Activated naive CD4-positive, alpha-beta T cell treated with anti-CD3 and anti-CD28 coated beads, Interleukin-2, amount 10 ng/mL, durations not matched to agents 7 days and 5 days (primary cell): ENCODE measurements at places on chromosomes 1 and 21.

DNA sequence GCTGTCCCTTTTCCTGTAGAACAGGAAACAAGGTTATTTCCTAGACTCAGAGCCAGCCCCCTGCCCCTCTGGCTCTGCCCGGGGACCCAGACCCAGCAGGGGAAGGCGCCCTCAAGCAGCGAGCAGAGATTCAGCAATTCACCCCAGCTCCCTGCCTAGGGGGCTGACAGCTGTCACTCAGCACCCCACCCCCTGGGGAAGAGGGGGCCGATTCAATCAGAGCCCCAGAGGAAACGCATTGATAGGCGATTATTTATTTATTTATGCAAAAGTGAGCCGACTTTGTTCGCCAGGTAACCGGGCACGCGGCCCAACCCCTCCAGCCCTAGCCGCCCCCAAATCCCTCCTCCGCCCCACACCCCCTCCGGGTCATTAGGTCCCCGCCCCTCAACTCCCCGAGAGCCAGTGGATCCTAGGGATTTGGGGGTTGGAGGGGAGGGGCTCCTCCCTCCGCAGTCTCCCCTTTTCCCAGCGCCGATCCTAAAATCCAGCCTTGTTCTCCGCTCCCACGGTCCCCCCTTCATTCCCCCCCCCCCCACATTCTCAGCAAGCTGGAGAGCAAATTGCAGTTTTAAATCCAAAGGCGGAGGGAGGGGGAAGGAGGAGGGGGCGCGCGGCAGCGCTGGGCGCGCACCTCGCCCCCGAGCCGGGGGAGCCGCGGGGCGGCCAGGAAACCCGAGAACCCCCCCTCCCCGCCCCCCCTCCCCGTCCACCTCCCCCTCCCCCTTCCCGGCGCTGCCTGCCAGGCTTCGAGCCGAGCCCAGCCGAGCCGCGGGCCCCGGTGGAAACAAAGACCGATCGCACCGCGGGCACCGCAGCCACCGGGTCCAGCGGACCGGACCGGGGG, 1.3 kb downstream of the AHDC1 start:
- DNase-seq: peak; percentile 65

GRCh38 chr1:47474278-47475193, 36.7 kb downstream of the FOXD2 start:
- DNase-seq: no peak

- no peak for DNase-seq
Measured at GRCh38 chr1:100396651-100397050, 44.3 kb downstream of the CDC14A start.

- DNase-seq: peak; percentile 27
Measured at GRCh38 chr1:200306944-200307754, 102.7 kb downstream of the ZNF281 start.

GRCh38 chr1:217021400-217021799, 298.2 kb upstream of the ESRRG start:
- no peak for DNase-seq

DNA sequence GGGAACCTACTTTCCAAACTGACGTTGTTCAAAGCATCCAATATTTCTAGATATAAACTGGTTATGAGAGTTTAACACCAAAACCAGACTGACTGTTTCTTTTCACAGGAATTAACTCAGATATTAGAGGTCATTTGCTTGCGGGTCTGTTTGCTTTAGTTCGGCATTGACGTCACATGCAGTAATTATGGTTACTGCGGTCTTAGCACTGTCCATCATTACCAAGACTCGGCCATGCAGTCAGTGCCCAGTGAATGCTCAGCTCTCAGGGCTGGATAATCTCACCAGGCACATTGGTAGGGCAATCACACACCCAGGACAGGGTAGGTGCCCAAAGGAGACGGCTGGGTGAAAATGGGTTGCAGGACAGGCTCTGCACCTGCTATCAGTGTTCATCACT, 9.9 kb upstream of the F3 start:
- no peak for DNase-seq

DNA sequence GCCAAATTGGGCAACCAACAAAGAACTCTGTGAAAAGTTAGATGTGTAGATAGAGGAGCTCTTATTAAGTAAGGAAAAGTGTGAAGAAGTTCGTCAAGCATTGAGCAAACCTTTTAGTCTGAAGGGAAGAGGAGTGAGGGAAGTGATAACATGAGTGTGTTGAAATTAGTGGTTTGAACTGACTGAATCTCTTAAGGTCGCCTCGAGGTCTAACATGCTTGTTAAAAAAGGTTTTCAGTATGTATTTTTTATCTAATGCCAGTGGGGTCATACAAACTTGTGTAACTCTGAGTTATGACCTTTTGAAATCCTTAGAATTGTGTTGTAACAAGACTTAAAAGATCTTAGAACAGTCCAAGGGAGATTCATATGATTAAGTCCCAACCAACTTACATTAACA, 34.1 kb downstream of the SOAT1 start:
- DNase-seq: no peak

DNA sequence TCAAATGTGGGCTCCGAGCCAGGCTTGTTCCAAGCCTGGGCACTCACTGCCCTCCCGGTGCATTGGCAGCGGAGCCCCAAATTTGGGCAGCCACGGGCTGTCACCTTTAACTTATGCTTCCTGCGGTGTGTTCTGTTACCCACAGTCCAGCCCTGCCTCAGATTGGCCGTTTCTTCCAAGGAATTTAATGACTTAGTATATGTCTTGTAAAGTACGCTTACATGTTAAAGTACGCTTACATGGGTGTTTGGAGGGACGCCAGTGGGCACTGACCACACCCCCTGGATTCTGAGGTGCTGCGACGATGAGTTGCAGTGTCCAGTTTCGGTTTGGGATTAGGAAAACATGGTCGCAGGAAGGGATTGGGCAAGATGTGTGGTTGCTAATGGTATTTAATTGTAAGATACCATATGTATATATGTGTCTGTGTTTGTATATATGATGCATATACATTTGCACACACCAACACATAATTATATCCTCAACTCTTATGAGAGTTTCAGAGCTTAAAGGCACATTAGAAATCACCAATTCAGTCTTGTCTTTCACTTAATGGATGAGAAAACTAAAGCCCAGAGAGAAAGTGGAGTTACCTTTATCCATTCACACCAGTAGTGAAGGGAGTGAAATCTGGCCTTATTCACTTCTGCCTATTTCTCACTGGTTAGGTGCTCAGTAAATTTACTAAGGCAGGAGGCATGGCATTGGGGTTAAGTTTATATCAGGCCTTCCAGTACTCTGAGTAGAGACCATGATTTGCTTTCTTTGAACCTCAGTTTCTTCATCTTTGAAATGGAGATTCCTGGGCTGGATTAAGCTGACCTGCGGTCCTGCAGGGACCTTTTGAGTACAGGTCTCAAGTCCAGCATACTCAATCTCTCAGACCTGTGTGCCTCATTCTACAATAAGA, 1.0 kb downstream of the SMYD2 start:
- no peak for DNase-seq

GRCh38 chr21:14284481-14284880, 68.5 kb downstream of the RBM11 start:
- no peak for DNase-seq

GRCh38 chr1:17440827-17441168, 1.3 kb upstream of the RCC2 start:
- DNase-seq: no peak

DNA sequence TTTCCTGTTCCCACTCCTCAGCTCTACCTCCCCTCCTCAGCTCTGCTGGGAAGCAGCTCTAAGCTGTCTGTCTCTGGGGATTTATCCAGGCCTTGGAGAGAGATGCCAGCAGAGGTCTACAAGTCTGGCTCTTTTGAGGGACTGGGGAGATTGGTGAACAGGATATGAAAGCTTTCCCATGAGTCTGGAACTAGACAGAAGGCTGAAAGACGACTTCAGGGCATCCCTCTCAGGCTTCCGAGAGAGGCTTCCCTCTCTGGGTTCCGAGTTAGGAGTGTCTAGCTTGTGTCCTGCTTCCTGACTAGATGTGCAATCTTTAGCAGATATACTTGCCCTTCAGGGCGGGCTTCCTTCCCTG, 733 bp downstream of the TMEM35B start:
- no peak for DNase-seq

- DNase-seq: no peak
Measured at GRCh38 chr1:62384276-62385005, 52.4 kb upstream of the USP1 start.

- DNase-seq: no peak
Measured at GRCh38 chr1:101064697-101065096, 39.1 kb upstream of the DPH5 start.

- DNase-seq: no peak
Measured at GRCh38 chr1:219666242-219666641, 53.3 kb upstream of the ZC3H11B start.

GRCh38 chr1:2177541-2177940, 17.0 kb downstream of the FAAP20 start:
- no peak for DNase-seq

DNA sequence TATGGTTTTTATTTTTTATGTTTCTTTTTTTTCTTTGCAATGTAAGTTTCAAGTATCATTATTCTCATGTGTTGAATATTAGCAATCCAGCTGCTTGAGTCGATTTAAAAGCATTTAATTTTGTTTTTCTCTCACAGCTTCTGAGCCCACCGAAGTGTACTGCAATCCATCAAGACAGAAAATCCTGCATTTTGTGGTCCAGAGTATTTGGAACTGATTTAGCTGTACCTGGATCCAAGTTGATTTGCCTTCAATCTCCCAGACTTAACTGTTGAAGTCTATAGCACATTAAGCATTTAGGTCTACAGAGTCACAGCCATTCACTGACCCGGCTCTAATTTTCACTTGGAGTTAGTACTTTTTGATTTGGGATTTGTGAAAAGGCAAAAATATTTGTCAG, 622.9 kb upstream of the ADAMTS5 start:
- no peak for DNase-seq

DNA sequence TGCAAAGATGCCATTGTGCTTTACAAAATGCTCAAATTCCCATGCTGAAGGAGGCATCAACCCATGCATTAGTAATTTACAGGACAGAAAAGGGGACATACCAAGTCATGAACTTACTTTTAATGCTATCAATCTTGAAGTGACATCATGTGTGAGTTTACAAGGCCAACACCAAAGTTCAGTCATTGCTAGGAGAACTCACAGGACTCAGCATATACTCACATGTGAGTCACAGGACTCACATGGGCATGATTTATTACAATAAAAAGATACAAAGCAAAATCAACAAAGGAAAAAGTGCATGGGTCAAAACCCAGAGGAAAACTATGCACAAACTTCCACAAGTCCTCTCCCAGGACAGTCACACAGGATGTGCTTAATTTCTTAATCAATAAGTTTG, 1656.0 kb downstream of the MRPL39 start:
- no peak for DNase-seq

DNA sequence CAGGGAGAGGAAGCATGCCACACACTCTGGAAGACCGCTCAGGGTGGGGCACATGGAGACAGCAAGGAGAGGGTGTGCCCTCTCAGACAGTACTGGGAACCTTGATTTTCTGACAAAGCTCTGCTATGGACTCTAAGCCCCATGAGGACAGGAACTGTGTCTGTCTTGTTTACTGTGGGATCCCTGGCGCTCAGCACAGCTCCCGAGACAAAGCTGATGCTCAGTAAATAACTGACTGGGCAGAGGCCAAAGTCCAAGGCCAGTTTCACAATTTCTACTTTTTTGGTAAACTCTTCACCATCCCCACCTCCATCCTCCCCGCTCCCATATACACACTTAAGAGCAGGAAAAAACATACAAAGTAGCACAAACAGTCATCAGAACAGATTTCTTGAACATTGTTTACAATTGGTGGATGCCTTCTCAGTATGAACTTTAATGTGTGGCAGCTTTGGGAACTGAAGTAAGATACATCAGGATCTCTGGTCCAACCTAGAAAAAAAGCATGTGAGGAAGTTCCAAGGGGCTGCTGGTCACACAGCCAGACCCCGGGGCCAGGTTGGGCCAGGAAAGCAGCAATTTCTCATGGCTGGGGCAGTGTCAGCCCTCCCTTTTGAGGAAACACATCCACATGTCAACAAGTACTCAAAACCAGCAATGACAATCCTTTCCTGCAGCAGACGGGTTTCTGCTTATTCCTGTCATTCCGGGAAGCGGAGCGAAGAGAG, 5.6 kb upstream of the AHCYL1 start:
- DNase-seq: no peak

DNA sequence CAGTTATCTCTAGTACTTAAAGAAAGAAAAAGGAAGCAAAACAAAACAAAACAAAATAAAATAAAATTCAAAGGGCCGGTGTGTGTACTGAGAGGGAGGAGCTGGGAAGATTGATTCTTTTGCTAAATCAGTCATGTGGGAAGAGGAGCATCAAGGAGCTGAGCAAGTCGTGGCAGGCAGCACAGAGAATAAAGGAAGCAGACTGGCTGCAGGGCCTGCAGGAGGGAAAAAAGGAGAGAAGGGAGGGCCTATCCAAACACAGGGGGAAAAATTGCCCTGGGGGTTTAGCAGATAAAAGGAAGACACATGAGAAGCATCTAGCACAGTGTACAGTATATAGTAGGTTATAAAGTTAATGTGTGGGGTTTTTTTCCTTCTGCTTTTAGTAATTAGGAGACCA, 27.6 kb downstream of the AGO4 start:
- no peak for DNase-seq

DNA sequence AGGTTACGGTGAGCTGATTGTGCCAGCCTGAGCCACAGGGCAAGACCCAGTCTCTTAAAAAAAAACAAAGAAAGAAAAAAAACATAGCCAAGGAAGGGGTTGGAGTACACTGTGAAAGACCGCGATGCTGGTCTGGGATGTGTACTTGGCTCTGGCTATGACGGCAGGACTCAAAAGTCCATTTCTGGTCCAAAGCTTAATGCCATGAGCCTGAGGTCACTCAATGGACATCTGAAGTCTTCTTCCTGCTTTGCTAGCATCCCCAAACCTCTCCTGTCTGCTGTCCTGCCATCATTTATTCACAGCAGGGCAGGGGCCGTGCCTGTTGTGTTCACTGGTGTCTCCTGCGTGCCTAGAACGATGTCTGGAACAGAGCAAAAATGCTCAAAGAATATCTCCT, 1.5 kb upstream of the ARHGEF10L start:
- DNase-seq: no peak

DNA sequence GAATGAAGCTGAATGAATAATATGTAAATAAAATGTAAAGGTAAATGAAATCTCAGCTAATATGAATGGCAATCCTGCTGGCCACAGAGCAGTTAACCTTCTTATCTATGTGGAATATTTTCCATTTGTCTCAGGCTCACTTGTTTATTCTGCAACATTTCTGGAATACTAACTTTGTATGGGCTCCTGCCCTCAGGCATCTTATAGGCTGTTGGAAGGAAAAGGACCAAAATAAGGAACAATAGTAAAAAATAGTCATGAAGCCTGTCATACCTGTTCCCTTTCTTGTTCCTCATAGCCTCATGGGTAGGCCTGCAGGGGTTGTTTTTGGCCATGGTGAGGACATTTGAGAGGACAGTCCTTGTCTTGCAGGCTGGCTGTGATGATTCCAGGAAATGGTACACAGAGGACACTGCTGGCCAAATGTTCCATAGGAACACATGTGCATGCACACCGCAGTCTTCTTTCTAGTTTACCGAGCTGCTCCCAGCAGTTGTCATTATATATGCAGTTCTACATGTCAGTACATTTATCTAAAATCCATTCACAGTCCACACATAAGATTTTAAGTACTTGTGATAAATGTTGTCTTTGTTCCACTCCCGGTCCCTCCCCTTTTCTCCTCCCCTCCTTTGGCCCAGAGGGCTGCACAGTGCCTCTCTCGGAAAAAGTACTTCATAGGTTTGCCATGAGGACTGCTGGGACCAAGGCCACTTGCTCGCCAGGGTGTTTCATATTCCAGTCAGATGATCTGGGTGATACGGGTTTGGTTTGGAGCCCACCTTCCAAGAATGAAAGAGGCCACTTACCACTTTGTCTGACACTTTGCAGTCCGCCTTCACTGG, 15.2 kb upstream of the KCNQ4 start:
- no peak for DNase-seq
